ENCODE measurements at places on chromosomes 11 and 22. TPM values are rescaled to one million over a fixed set of nuclear protein-coding genes. Genes with fewer than 3 reads are reported as not detected.

DNA sequence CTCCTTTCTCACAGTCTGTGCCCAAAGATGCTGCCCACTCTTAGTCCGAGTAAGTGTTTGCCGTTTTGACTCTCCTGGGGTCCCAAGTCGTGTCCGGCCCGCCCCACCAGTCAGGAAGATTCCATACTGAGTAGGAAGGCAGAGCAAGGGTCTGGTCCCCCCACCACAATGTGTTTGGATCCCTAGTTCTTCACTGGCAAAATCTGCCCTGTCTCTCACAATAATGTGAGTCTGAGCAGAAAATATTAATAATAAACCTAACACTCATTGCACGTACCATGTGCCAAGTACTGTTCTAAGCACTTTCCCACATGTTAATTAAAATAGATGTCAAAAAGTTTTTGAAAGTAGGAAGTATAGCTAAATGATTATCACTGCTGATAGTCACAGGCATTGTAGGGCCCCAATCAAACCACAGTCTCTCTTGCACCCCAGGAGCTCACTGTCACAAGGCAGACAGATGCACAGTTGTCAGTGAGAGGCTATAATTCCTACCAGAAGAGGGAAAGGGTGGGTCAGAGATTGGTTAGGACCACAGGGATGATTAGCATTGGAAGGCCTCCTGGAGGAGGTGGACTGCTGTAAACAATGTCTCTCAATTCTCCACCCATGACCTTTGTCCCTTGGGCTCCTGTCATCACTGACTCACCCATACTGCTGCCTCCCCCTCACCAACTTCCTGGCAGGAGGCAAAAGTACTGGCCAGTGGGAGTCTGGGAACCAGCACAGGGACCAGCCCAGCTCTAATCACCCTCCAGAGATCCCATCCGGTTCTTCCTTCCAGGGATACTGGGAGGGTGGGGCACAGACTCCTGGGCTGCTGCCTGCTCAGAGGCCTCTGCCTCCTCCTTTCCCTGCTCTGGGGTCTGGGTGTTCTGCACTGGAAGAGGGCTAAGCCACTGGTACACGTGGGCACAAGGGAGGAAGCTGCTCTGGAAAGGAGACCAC, 1.0 kb upstream of the POLD4 start:
- H3K27me3 ChIP-seq, result peaks cover 8% of the 10 kb centered on the region
- peak overlapping the region; percentile 97 for H3K27ac ChIP-seq
- H3K36me3 ChIP-seq, result peaks cover 1% of the 10 kb centered on the region
- no peak for DNase-seq
- H3K4me3 ChIP-seq, result peak overlapping the region; percentile 89

DNA sequence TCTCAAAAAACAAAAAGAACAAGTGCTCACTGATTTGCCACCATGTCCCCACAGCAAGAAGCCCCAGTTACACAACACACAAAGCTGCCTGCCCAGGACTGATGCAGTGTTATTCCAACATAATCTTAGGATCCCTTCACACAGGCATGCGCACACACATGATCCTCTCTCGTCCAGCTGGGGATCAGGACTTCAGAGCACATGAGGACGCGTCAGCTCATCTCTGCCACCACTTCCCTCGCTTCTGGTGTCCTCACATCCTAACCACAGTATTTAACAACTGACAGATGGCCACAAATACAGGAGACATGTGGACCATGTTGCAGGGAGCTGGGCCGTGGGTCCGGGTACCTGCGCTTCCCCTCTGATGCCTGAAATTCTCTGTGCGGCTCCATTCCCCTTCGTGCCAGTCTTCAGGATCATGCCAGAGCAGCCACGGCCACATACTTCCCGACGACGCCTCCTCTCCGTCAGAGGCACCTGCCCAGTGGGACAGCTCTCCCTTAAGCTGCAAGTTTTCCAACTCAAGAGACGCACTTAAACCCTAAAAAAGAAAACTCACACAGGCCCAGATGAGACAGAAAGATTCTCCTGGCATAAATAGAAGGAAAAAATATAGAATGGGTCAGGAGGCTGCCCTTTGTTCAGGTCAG, 68.3 kb downstream of the PACSIN2 start:
- H3K27me3 ChIP-seq, result no peaks in the 10 kb centered on the region
- no peak overlapping the region for H3K27ac ChIP-seq
- H3K4me1 ChIP-seq, result peaks cover 30% of the 10 kb centered on the region

GRCh38 chr11:18934195-18934814, 4.9 kb downstream of the MRGPRX1 start:
- no peaks in the 10 kb centered on the region for H3K36me3 ChIP-seq
- no peak overlapping the region for H3K4me3 ChIP-seq
- no peak overlapping the region for H3K27ac ChIP-seq

GRCh38 chr11:103863497-103863896, 172.9 kb upstream of the DDI1 start:
- H3K4me1 ChIP-seq, result no peaks in the 10 kb centered on the region
- no peak overlapping the region for H3K27ac ChIP-seq
- no peaks in the 10 kb centered on the region for H3K36me3 ChIP-seq
- DNase-seq, result no peak
- no peaks in the 10 kb centered on the region for H3K27me3 ChIP-seq

GRCh38 chr22:33879796-33880195, 40.5 kb downstream of the LARGE1 start:
- DNase-seq, result no peak
- no peaks in the 10 kb centered on the region for H3K36me3 ChIP-seq
- H3K4me1 ChIP-seq, result no peaks in the 10 kb centered on the region
- no peaks in the 10 kb centered on the region for H3K27me3 ChIP-seq
- H3K4me3 ChIP-seq, result no peak overlapping the region

- H3K27ac ChIP-seq, result no peak overlapping the region
- DNase-seq, result no peak
- no peak overlapping the region for H3K4me3 ChIP-seq
- H3K36me3 ChIP-seq, result peaks cover 1% of the 10 kb centered on the region
- peaks cover 4% of the 10 kb centered on the region for H3K4me1 ChIP-seq
These were observed 35.8 kb downstream of the DUSP8 start for GRCh38 chr11:1536065-1536843.

- no peak for DNase-seq
- peaks cover 6% of the 10 kb centered on the region for H3K27me3 ChIP-seq
- H3K4me3 ChIP-seq, result no peak overlapping the region
- H3K36me3 ChIP-seq, result peaks cover 3% of the 10 kb centered on the region
- H3K27ac ChIP-seq, result no peak overlapping the region
These were observed 39.7 kb downstream of the APLP2 start for GRCh38 chr11:130109386-130109785.

DNA sequence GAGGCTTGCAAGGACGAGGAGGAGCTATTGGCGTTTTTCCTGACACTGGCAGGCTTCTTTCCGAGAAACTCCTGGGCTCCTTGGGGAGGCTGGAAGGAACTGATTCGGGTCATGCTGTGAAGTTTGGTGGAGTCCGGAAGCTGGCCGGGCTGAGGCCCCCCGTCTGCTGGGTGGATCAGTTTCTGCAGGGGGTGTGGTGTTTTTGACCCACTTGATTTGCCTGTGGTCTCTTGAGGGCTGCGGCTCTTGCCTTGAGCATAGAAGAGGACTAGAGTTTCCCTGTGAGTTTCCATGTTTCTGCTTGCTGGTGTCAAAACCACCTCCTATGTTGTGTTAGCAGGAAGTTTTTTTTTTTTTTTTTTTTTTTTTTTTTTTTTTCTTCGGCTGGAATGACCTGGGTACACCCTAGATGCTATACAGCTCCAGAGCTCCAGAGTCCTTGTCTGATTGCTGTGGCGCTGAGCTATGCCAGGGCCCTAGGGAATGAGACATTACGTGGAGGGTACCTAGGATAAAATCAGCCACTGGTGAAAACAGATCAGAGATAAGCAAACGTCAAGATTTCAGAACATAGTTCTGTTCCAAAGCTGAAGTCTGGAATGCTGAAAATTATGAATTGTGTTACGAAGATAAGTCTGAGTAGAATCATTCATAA, 728 bp downstream of the TBC1D22A start:
- peak; percentile 71 for DNase-seq
- H3K4me1 ChIP-seq, result peaks cover 57% of the 10 kb centered on the region
- H3K27me3 ChIP-seq, result no peaks in the 10 kb centered on the region
- H3K36me3 ChIP-seq, result peaks cover 14% of the 10 kb centered on the region
- peak overlapping the region; percentile 96 for H3K4me3 ChIP-seq

DNA sequence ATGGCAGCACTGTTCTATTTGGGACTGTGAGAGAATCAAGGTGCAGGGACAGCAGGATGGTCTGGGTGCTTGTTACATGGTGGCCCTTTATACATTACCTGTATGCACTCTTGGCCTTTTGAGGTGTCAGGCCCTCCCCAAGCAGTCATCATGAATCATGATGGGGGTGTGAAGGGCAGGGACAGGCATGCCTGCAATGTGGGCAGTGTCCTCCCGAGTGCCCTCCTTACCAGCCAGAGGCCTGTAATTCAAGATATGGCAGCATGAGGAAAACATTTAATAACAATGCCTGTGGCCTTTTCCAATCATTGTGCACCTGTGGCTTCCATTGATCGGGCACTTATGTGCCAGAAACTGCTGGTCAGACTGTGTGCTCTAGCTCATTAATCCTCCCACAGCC, 25.5 kb upstream of the CYP2D6 start:
- no peaks in the 10 kb centered on the region for H3K27me3 ChIP-seq
- no peak overlapping the region for H3K27ac ChIP-seq
- H3K4me3 ChIP-seq, result no peak overlapping the region
- no peak for DNase-seq
- H3K4me1 ChIP-seq, result no peaks in the 10 kb centered on the region
- peaks cover 8% of the 10 kb centered on the region for H3K36me3 ChIP-seq

GRCh38 chr22:24106385-24107381, 74.6 kb upstream of the SUSD2 start:
- peak overlapping the region; percentile 70 for H3K27ac ChIP-seq
- H3K4me1 ChIP-seq, result peaks cover 45% of the 10 kb centered on the region
- no peaks in the 10 kb centered on the region for H3K27me3 ChIP-seq
- DNase-seq, result peak; percentile 57
- peaks cover 33% of the 10 kb centered on the region for H3K36me3 ChIP-seq

GRCh38 chr22:23152238-23153114, 7.2 kb downstream of the RAB36 start:
- DNase-seq, result no peak
- H3K4me1 ChIP-seq, result peaks cover 8% of the 10 kb centered on the region
- H3K4me3 ChIP-seq, result no peak overlapping the region
- H3K36me3 ChIP-seq, result no peaks in the 10 kb centered on the region
- H3K27ac ChIP-seq, result peak overlapping the region; percentile 38
- H3K27me3 ChIP-seq, result no peaks in the 10 kb centered on the region

- no peak overlapping the region for H3K4me3 ChIP-seq
- no peak for DNase-seq
- no peak overlapping the region for H3K27ac ChIP-seq
- no peaks in the 10 kb centered on the region for H3K36me3 ChIP-seq
- H3K4me1 ChIP-seq, result no peaks in the 10 kb centered on the region
These were observed 19.2 kb upstream of the GALNT18 start for GRCh38 chr11:11640996-11641395.

GRCh38 chr11:43880640-43881159, at the start of gene ALKBH3:
TSS of gene ALKBH3 (plus strand) at chr11:43880831. CDS start at chr11:43882653, 1,822 bp downstream.
- peaks cover 12% of the 10 kb centered on the region for H3K27me3 ChIP-seq
- H3K36me3 ChIP-seq, result peaks cover 17% of the 10 kb centered on the region
- peak within 1 kb of the TSS; percentile 76 for H3K4me3 ChIP-seq
- H3K27ac ChIP-seq, result peak within 1 kb of the TSS; percentile 70
- H3K4me1 ChIP-seq, result peaks cover 21% of the 10 kb centered on the region

- no peaks in the 10 kb centered on the region for H3K36me3 ChIP-seq
- H3K4me3 ChIP-seq, result no peak overlapping the region
- no peaks in the 10 kb centered on the region for H3K4me1 ChIP-seq
- H3K27ac ChIP-seq, result no peak overlapping the region
- peaks cover 7% of the 10 kb centered on the region for H3K27me3 ChIP-seq
- no peak for DNase-seq
These were observed 14.6 kb downstream of the MN1 start for GRCh38 chr22:27786965-27787364.

DNA sequence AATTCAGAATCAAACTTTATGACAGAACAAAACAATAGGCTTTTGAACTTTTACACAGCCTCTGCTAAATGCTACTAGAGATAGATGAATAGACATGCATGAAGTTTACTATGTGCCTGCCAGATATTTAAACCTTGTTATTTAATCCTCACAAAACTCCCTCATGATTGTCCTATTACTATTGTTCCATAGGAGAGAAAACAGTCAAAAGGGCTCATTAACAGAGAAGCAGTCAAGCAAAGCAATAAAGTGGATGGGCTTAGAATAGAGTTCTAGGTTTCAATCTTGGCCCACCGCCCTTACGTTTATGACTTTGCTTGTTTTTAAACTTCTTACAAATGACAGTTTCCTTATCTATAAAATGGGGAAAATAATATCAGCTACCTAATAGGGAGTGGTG, 12.9 kb downstream of the CWC15 start:
- peaks cover 2% of the 10 kb centered on the region for H3K4me1 ChIP-seq
- H3K4me3 ChIP-seq, result no peak overlapping the region
- H3K27ac ChIP-seq, result no peak overlapping the region
- H3K27me3 ChIP-seq, result no peaks in the 10 kb centered on the region

DNA sequence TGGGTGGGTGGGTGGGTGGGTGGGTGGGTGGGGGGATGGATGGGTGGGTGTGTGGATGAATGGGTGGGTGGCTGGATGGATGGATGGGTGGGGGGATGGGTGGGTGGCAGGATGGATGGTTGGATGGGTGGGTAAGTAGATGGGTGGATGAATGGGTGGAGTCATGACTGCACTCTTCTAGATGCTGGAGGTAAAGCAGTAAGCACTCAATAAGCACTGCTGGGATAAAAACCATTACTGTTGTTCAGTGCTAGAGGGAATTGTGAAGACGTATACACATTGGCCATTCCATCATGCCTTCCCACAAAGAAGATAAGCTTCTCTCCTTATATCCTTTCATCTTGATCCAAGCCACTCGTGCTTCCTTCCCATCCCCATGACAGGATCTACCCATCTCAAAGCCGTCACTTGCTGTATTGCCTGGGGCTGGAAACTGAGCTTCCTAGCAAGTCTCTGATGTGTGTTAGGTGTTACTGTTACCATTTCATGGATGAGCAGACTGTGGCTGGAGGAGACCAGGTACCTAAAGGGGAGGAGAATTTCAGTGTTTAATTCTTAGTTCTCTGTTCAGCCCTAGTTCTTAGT, 74.8 kb downstream of the MICAL2 start:
- H3K4me3 ChIP-seq, result no peak overlapping the region
- no peak overlapping the region for H3K27ac ChIP-seq
- peaks cover 8% of the 10 kb centered on the region for H3K36me3 ChIP-seq
- peaks cover 35% of the 10 kb centered on the region for H3K4me1 ChIP-seq
- DNase-seq, result no peak

- no peak for DNase-seq
- peaks cover 14% of the 10 kb centered on the region for H3K27me3 ChIP-seq
- no peaks in the 10 kb centered on the region for H3K36me3 ChIP-seq
These were observed 29.4 kb downstream of the YWHAH start for GRCh38 chr22:31973739-31974138.

GRCh38 chr11:125388611-125389010, 107.5 kb downstream of the FEZ1 start:
- H3K4me1 ChIP-seq, result no peaks in the 10 kb centered on the region
- H3K4me3 ChIP-seq, result no peak overlapping the region
- H3K36me3 ChIP-seq, result no peaks in the 10 kb centered on the region
- H3K27ac ChIP-seq, result no peak overlapping the region

- peaks cover 5% of the 10 kb centered on the region for H3K27me3 ChIP-seq
- H3K27ac ChIP-seq, result no peak overlapping the region
- H3K4me3 ChIP-seq, result no peak overlapping the region
- peaks cover 19% of the 10 kb centered on the region for H3K4me1 ChIP-seq
These were observed 75.6 kb downstream of the LIF start for GRCh38 chr22:30171008-30171407.

The HTR3B gene
- not detected for total RNA-seq

The ABTB2 gene
- 3.8 TPM for total RNA-seq

The MMP13 gene
- total RNA-seq, result not detected

Data from activated CD8-positive, alpha-beta memory T cell treated with anti-CD3 and anti-CD28 coated beads, Interleukin-2, amount 10 ng/mL, durations not matched to agents 7 days and 5 days (primary cell).